ENCODE measurements at places on chromosomes 3 and 15.

DNA sequence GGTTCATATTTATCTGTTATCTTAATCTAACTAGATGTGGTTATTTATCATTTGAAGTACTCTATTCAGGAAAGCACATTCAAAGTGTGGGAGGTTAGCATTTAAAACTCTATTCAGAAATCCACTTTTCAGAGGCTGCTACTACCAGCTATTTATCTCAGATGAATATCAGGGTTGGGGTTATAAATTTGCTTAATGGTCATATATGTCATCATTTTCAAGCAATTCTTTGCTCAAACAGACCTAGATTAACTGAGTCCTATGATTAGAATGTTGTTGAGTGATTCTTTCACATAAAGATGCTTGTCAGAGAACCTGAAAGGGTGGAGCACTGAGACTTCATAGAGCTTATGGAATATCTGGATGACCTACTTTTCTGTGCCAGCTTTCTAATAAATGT, 436.9 kb upstream of the TGFBR2 start:
- no peak for DNase-seq

DNA sequence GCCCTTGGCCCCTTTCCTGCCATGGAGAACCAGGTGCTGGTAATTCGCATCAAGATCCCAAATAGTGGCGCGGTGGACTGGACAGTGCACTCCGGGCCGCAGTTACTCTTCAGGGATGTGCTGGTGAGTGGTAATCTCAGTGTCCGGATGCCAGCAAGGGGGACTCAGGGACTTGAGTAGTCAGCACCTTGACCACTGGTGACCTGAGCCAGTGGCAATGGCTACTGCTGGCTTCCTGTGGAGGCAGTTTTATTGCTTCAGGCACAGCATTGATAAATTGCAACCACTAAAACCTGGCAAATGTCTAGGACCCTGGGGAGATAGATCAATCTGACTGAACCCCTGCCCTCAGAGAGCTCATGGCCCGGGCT, 830 bp downstream of the MAP2K5 start:
- DNase-seq, result peak; percentile 36

DNA sequence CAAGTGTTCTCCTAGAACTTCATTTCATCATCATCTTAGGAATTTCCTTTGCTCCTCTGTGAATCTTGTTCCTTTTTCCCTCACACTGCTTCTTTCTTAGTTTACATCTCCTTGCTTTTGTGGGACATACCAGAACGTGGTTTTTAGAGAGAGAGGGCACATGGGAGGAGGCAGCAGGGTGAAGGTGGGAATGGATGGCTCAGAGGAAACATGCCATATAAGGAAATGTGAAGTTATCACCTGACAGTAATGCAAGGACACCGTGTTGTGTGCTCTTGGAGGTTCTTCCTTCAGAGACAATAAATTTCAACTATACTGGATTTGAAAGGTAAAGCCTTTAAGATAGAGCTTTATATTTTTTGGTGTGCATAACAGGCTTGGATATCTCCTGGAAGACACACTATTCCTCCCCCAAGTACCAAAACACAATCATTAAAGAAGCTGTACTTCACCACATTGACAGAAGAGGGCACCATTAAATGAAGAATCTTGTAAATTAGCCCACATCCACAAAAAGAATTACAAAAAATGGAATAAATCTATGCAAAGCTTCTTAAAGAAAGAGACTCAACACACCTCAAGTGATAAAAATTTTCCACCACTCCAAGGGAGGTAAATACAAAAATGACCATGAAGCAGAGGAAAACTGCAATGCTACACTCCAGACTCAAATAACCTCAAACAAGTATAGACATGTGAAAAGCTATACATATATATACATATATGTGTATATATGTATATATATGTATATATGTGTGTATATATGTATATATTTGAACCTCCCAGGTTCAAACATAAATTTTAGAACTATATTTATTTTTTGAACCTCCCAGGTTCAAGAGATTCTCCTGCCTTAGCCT, 26.1 kb downstream of the RPL39L start:
- DNase-seq, result peak; percentile 53

DNA sequence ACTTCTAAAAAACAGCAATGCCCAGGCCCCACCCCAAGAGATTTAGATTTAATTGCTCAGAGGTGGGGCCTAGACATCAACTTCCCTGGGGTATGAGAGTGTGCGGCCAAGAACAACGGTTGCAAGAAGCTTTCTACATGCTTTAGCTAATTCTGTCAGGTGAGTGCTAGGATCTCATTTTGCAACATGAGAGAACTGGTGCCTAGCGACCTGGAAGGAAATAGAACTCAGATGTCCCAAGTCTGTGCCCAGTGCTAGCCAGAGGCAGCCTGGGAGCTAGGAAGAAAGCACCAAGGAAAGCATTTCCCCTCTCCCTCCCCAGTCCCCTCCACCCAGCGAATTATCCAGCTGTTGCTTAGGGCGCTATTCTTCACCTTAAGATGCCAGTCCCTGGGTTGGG, 22.9 kb upstream of the HRH1 start:
- no peak for DNase-seq

- no peak for DNase-seq
These were observed 22.5 kb downstream of the TBC1D2B start for GRCh38 chr15:78054966-78055365.

- no peak for DNase-seq
These were observed 102.9 kb downstream of the LRRC49 start for GRCh38 chr15:70995383-70995970.

GRCh38 chr3:44995142-44995770, 19.2 kb downstream of the EXOSC7 start:
- DNase-seq, result peak; percentile 54

DNA sequence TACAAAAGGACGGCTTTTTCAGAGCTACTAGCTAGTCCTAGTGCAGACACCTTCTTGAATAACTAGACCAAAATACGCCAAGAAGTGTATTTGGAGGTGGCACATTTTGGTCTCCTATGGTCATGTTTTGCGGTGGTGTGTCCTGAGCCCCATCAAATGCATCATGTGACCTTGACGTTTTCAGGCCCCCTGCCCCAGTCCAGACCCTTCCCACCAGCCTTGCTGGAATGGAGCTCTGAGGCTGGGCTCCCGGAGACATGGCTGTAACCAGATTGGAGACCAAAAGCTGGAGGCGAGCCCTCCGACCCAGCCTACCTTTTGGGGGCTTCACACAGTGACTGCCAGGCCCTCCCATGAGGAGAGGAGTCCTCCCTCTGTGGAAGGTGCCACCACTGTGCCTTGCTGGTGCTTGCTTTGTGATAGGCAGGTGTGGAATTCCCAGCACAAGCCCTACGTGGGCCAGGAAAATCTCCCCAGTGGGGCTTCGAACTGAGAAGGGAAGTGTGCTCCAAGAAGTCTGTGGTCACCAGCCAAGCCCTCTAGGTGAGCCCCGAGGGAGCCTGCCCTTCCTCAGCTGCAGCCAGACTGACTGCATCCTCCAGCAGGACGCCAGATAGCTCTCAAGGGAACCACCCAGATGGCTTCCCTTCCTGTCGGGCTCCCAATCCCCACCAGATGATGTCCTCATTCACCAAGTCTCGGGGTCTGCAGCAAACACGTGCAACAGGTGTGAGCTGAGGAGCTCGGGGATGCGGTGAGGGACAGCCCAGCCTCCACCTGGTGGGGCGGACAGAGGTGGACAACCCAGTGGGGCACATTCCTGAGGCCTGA, 126.2 kb downstream of the ASB7 start:
- no peak for DNase-seq

GRCh38 chr15:39504808-39505207, 76.1 kb upstream of the THBS1 start:
- peak; percentile 60 for DNase-seq

DNA sequence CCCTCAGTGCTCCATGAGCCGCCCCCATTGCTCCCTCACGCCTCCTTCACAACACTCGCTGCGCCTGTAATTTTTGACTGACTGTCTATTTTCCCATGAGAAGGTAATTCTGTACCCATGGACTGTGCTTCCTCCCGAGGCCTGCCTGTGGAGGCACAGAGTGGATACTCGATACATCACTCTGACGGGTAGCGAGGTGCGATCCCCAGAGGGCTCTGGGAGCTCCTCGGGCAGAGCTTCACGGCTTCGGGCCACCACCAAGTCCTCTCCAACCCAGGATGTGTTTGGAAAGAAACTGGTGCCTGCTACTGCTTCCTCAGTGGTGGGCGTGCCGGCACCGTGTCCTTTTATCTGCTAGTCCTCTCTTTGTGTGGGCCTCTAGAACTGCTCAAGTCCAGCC, 108.6 kb upstream of the DLG1 start:
- DNase-seq, result peak; percentile 0

DNA sequence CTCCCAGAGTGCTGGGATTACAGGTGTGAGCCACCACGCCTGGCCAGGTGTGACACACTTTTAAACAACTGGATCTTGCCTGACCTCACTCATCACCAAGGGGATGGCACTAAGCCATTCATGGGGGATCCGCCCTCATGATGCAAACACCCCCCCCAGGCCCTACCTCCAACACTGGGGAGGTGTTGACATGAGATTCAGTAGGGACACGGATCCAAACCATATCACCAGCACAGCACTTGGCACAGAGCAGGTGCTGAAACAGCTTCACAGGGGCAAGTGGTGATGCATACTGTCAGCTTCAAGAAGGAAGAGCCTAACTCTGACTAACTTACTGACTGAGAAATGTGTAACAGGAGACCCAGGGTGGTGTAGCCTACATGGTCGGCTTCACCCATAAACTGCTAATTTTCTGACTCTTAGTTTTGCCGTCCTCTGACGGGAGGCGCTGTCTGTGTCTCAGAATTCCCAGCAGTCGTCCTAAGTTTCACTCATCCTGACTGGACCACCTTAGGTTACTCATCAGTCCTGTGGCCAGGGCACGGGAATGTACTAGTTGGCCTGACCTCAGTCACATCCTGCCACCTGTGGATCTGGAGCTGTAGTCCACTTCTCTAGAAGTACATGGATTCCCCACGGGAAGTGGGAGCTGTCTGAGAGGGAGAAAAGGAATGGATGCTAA, 81.9 kb upstream of the PLXNA1 start:
- no peak for DNase-seq

All from GM03348 (cell line).